ENCODE measurements at places on chromosomes 2 and 18. TPM values are rescaled to one million over a fixed set of nuclear protein-coding genes. Genes with fewer than 3 reads are reported as not detected.

CYP1B1 gene
- total RNA-seq = 0.89 TPM

DNA sequence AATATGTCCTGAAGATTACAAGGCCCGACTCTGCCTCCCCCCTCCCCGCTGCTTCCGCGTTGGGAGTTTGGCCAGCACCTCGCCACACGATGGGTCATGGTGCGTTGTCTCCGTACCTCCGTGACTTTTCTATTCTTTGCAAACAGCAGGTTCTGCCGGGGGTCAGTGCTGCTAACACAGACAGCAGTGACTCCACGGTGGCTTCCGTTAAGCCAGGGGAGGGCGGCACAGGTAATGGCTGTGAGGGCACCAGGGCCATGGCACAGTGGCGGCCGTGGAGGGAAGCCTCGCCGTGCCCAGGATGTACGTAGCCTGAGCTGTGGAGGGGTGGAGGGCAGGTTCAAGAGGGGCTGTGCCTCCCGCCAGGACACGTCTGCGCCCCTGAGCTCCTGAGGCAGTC is 115.5 kb downstream of the NFATC1 start:
- DNase-seq = no peak

DNA sequence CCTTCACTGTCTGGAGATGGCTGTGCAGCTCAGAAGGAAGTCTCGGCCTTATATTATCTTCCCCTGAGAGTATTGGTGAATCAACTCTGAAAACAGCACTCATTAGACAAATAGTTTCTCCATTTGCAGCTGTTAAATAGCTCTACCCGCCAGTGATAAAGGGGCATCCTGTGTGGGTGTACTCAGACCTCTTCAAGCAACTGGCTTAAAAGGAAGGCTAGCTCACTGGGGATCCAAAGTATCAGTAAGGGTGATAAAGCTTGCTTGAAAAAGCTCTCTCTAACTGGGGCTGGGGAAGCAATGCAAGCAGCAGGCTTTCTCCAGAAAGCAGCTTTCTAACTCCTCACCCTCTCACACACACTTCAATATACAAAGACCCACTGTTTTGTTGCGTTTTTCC is 64.9 kb upstream of the PSMD14 start:
- peak; percentile 23 for DNase-seq

MC5R gene
- not detected for total RNA-seq

ROCK2 gene
- 32.8 TPM for total RNA-seq

GRCh38 chr2:80476535-80477117 is 172.1 kb upstream of the LRRTM1 start:
- no peak for DNase-seq

DNA sequence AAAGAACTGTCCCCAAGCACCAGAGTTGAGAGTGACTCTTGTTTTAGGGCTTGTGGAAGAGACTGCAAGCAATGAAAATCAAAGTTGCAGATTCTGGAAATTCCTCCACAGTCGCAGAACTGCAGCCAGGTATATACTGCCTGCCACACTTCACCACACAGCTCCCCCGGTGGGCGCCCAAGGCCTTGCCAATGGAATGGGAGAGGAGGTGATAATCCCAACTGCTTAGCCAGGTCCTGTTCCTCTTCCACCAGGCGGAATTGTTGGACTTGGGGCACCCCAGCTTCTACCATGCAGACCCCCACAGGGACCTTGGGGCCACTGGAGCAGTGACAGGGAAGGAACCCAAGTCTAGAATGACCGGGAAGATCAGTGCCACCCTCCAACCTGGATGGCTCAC is 4.8 kb upstream of the PDIA6 start:
- no peak for DNase-seq

DNA sequence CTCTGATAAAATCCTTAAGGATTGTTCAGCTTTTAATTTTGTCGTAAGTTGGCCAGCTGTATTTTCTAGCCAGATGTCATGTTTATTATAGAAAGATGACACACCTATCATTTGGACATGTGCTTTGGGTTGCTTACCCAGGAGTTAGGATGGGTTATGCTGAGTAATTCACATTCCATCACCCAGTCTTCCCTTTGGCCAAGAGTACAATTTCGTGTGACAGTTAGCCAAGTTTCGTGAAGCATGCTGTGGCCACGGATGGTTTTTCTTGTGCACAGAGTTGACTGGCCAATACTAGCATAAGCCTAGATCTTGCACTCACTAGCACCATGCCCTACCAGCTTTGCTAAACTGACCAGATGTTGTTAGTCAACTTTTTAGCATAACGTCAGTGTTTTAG is 5.8 kb downstream of the MAPRE3 start:
- no peak for DNase-seq

CHST9 gene
- not detected for total RNA-seq

ANKRD30B gene
- total RNA-seq = not detected

COLEC12 gene
- total RNA-seq = not detected

DNA sequence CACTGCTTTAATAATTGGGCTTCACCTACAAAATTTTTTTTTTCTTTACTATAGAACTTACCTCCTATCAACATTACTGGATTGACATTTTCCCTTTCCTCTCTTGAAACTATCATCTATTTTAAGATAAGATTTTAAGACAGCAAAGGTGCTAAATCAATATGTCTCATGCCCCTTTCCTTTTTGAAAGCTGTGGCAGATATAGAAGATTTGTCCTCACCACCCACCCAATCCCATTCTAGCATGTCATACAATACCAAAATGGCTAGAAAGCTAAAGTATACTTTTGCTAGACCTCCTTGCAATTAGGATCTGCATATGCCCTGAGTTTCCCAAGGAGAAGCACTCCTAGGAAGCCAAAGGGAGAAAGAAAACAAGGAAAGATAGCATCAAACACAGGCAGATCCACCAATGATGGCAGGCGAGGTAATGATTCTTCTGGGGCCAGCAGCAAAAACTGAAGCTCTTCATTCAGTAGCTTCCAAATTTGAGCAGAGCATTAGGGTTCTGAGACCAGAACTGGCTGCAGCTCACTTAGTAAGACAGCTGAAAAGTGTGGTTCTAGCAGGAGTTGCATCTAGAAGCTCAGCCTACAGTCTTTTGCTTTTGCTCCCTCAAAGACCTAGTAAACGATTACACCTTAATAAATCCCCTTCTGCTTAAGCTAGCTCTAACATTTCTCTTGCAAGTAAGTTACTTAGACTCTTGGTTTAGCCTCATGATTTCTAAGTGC is 242.1 kb downstream of the ZEB2 start:
- DNase-seq = no peak

HOXD1 gene
- total RNA-seq = not detected

Measured in B cell (primary cell).